ENCODE measurements at places on chromosomes 5 and 9.

DNA sequence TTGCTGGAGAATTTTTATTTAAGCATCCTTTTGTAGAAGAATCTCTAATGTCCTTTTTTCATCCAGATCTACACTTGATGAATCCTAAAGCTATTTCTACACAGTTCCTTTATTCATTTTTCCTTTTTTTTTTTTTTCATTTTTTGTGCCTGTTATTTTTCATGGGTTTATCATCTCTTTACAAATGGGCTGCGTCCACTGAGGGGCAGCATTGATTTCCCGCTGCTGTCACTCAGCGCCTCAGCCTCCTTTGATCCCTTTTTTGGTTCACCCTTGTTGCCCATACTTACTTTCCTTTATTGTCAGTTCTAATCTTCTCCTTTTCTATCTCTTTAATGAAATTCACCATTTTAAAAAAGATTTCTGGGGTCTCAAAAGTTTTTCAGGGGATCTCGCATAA lies 5.7 kb upstream of the MSMP start:
- no peak for DNase-seq

DNA sequence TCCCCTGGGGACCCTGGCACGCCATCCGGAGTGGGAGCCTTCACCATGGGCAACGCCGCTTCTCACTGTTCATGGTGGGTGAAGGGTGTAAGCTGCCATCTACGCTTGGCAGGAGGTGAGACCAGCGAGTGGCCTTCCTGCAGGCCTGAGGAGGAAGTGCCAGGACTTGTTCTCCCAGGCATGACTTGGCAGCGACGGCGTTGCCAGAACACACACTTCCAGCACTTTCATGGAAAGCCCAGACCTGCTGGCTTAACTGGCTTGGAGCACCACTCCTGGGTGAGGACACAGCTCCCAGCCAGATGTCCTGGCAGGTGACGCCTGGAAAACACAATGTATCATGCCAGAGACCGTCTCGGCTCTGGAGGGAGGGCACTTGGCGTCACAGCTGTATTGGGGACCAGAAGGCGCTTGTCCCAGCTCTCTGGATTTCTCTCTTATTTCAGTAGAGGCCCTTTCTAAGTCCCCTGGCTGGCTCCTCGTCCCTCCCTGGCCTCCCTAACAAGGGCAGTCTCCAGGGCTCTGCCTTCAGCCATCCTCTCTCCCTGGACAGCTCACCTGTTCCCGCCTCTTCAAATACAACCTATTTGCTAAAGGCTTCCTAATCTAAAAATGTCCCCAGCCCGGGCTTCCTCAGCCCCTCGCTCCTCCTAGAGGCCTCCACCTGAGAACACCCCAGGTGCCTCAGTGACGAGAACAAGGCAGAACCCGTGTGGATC lies 188.3 kb downstream of the OLFM1 start:
- no peak for DNase-seq

DNA sequence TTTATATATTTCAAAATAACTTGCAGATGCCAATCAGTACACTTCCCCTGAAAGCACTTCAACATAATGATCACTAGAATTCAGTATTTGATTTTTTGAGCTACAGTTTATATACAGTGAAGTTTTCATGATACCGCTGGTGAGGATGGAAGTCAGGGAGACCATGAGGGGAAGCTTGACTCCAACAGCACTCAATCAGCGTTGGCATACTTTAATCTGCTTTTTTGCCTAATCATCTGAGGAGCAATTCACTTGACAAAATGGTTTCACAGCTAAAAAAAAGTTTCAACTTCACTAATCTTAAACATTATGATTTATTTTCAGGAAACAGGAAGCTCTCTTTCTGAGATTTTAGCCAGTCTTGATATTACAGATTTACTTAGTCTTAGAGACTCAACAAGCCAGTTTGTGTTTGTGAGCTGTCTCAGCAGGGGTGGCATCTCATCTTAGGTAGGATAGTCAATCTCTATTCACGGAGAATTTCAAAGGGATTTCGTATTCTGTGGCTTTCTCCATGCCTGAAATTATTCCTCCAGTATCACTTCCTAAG lies 111.4 kb upstream of the ARRDC3 start:
- DNase-seq = no peak

DNA sequence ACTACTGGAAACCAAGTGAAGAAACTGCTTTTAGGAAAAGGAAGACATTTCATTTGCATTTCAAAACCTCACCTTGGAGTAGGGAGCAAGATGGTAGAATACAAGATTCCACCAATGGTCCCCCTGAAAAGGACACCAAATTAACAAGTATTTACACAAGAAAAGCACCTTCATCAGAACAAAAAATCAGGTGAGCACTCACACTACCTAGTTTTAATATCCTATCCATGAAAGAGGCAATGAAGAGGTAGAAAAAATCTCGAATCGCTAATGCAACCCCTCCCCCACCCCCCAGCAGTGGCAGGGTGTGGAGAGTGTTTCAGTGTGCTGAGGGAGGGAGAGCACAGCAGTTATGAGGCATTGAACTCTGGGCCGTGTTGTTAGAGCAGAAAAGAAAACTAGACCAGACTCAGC lies 1397.0 kb upstream of the C9orf72 start:
- DNase-seq = no peak

- no peak for DNase-seq
Measured at GRCh38 chr9:82604947-82605656, 457.8 kb downstream of the RASEF start.

DNA sequence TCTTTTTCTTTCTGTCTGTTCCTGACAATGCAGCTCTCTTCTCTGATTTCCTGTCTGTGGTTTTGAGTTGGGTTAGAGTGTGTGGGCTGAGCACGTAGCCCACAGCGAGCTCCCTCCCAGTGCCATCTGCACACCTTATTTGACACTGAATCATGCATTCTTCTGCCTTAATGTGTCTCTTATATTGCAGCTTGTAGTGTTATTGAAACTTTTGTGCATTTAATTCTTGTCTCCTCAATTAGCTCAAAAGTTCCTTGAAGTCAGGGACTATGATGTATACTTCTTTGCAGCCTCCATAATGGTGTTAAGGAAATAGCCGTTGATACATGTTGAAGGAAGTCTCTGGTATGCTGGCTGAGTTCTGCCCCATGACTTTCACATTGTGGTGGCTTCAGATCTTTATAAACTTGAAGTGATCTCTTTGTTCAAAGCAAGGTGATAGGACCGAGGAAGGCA lies 576.2 kb upstream of the CLINT1 start:
- DNase-seq = no peak

- DNase-seq = no peak
Measured at GRCh38 chr9:129875687-129876395, 40.6 kb downstream of the USP20 start.

GRCh38 chr5:139157556-139157955 lies 40.6 kb downstream of the SIL1 start:
- DNase-seq = no peak

DNA sequence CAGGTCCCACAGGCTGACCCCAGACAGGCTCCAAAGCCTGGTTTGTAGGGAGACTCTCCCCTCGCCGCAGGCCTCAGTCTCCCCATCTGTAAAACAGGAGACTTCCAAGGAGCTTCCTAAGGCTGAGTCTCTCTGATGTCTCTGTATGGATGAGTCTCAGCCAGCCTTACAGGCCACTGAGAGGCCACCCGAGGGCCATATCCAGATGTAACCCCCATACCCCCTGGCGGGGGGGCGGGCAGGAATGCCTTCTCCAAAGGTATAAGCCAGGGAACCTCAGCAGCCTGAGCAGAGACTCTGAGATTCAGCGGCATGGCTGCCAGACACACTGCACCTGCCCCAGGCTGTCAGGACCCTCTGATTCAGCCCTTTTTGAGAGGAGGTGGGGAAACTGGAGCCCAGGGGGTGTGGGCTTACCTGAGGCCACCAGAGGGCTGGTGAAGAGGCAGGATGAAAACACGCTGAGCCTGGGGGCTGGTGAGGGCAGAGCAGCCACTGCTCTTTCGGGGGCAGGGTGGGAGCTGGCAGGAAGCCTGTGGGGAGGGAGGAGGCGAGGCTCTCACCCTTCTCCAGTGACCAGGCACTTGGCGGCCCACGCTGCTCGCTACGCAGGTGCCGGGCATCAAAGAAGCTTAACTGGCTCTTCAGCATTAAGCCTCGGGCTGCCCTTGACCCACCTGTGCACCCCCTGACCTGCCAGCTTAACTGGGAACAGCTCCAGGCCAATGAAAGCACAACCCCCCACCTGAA lies 5.5 kb upstream of the SUSD3 start:
- no peak for DNase-seq

- peak; percentile 66 for DNase-seq
Measured at GRCh38 chr5:41925555-41925951, 472 bp downstream of the FBXO4 start.

- DNase-seq = no peak
Measured at GRCh38 chr5:136089791-136090190, 42.9 kb upstream of the SMAD5 start.

DNA sequence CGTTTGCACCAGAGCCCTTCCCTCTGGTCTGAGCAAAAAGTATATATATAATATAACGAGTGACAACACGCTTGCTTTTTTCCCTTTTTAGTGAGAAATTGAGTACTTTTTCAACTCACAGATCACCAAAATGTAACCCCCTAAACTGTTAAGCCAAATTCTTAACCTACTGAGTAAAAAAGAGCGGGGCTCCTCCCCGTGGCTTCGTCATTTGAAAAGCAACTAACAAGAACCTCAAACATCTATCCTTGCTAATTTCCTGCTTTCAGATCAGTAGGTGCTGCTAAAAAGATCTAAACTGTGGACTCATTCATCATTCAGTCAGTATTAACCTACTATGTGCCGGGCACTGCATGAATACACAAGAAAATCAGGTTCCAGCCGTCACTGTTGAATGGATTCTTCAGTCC lies 1.0 kb upstream of the PTBP3 start:
- DNase-seq = peak; percentile 63

GRCh38 chr5:170183816-170184687 lies 48.7 kb upstream of the C5orf58 start:
- DNase-seq = peak; percentile 69

DNA sequence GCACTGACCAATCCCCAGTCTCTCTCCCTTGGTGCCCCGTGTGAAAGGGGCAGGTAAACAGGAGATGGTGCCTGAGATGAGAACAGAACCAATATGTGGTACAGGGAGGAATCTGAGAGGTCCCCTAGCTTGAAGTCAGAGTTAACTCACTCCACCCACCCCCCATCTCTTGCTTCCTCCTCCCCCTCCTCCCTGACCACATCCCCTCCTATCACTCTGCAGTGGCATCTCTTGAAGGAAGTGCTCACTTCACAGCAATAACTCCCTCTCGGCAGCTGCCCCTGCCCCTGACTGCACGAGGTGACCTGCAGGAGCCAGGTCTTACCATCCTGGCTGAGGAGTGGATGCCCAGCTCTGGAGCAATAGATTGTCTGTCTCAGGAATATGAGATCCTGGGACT lies 224.0 kb downstream of the GAS1 start:
- DNase-seq = no peak

DNA sequence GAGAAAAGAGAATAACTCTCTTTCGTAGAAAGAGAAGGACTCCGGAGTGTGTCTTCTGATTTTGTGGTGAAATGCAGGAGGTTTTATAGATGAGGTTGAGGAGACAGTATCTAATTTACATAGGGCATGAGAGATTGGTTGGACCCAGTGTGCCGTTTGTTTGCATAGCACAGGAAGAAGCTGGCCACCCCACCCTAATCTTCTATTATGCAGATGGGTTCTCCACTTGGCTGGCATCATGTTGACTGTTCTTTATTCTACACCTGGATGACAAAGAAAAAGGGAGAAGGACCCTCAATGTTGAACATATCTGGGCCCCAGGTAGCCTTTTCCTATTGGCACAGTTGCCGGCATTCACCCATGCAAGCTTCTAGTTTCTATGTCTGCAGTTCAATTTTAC lies 23.2 kb upstream of the MINAR2 start:
- DNase-seq = no peak

- no peak for DNase-seq
Measured at GRCh38 chr5:174167080-174167910, 121.8 kb downstream of the NSG2 start.

GRCh38 chr5:136910625-136911024 lies 545.3 kb upstream of the TRPC7 start:
- DNase-seq = no peak

- DNase-seq = no peak
Measured at GRCh38 chr5:55860288-55860687, 9.1 kb downstream of the IL31RA start.

DNA sequence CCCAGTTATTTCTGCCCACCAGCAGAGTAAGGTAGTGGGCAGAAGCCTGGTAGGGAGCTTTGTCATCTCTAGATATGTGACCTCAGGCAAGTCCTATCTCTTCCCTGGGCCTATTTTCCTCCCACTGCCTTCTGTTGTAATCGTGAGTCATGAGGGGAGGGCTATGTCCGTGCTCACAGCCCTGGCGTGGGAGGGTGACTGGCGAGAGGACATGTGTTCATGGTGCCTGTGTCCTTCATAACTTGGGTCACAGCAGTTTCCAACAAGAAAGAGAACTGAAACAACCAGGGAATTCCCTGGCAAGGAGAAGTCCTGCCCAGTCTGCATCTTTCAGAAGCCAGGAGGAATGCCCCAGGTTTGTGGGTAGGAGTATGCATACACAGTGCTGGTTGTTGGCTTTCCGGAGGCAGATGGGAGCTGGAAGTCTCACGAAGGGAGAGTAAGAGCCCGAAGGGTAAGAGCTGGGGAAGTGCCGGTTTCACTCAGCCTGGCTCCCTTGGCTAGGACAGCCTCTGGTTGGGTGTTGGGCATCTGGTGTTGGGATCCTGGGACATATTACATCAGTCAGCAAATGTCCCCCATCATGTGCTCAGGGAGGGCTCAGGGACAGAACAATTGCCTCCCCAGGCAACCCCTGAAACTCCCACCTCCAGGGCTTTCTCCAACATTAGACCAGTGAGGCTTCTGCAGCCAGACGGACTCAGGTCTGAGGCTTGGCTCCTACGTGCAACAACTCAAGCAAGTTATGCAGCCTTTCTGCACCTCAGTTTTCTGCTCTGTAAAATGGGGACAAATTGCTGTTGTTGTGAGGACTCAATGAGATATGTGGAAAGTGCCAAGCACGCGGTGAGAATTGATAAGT lies 4.3 kb upstream of the TIFAB start:
- peak; percentile 63 for DNase-seq

DNA sequence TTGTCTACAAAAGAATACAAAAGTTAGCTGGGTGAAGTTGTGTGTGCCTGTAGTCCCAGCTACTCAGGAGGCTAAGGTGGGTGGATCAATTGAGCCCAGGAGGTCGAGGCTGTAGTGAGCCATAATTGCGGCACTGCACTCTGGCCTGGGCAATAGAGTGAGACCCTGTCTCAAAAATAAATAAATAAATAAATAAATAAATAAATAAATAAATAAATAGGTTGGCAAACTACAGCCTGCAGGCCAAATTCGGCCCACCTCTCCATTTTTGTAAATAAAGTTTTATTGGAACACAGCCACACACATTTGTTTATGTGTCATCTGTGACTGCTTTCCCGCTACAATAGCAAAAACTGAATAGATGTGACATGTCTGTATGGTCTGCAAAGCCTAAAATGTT lies 9.5 kb downstream of the PTGS1 start:
- no peak for DNase-seq

DNA sequence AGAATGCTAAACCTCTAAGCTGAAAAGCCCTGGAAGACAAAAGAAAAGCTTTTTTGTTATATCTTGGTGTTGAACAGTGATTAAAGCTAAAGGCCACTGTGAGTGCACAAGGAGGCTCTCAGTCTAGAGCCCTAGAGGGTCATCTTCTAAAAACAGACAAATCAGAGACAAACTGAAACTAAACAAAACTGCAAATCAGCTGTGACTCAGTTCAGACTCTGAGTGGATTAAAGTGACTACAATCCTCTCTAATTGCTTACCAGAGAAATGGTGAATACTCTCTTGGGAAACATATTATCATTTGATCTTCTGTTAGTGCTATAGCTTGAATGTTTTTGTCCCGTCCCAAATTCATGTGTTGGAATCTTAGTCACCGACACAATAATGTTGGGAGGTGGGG lies 491.9 kb downstream of the CDH18 start:
- no peak for DNase-seq
